ENCODE measurements at places on chromosomes 5 and 9.

GRCh38 chr5:137731176-137731575 is 4.7 kb downstream of the KLHL3 start:
- no peak for DNase-seq

DNA sequence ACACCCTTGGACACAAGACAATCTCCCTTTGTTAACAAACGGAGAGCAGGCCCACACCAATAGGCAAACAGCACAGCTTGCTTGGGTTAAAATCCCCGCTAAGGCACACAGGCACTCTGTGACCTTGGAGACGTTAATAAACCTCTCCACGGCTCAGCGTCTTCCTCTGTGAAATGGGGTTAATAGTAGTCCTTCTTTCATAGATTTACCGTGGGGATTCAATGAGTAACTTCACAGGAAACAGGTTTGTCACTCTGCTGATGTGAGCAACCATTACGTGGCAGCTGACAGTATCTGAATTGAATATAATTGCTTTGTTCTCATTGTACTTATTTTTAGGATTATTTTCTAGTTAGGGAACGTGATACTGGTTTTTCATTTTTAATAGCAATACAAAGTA is 65.2 kb upstream of the ADRA1B start:
- no peak for DNase-seq

GRCh38 chr5:158198636-158199035 is 339.7 kb upstream of the CLINT1 start:
- no peak for DNase-seq

- DNase-seq = no peak
Measured at GRCh38 chr5:78827725-78828124, 157.4 kb downstream of the ARSB start.

GRCh38 chr5:34914671-34915138 is 599 bp downstream of the RAD1 start:
- peak; percentile 58 for DNase-seq

GRCh38 chr5:96637196-96637595 is 25.0 kb upstream of the CAST start:
- no peak for DNase-seq

- DNase-seq = peak; percentile 77
Measured at GRCh38 chr9:20981486-20981885, 50.0 kb downstream of the HACD4 start.

DNA sequence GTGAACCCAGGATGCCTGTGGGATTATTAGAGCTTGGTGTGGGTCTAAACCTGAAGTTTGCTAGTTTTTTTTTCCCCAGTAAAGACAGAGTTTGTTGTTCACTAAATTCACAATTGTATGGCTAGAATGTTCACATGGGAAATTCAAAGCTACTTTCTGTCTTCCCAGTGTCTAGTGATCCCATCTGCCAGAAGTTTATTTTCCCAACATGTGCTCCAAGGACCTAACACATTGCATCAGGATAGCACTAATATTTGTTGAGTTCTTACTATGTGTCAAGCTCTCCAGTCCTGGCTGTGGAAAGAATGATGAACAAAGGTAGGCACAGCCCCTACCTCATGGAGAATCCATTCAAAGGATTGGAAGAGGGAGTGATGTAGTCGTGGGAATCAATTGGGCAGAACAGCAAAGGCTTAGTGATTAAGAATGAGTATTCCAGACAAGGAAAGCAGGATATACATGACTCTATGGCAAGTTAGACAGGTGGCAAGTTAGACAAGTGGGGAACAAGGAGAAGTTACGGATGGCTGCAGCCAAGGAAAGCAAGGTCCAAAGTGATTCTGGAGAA is 521.5 kb upstream of the WWC1 start:
- DNase-seq = no peak

DNA sequence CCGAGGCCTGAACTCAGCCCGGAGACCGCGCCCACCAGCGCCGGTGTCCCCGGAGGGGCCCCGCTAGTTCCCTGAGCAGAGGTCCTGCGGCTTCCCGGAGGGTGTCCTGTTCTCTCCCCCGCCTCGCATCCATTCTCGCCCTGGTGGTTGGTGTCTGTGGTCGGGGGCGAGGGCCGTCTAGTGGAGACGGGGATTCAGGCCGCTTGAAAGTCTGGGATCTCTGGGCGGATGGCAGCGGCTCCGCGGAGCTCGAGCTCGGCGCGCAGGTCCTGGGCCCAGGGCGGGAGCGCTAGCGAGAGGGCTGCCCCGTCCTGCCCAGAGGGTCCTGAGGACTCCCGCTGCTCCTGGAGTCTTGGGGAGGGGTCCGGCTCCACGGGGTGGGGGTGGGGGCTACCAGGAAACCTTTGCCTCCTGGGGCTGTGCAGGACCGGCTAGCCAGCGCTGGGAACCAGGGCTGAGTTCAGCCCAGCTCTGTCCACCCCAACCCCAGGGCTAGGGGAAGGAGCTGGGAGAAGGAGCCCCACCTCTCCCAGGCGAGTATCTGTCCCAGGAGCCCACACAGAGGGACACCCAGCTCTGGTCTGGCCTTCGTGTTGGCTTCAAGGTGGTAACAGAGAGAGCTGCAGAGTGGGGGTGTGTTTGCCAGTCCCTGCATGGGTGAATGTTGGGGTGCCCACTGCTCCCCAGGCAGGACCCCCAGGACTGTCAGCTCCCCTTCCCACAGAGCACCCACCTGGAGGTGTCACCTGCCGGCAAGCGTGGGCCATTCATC is 4.0 kb downstream of the TOR4A start:
- DNase-seq = no peak
